ENCODE measurements at places on chromosomes 7 and 10.

- DNase-seq: no peak
Measured at GRCh38 chr10:36097696-36098095, 455.6 kb upstream of the FZD8 start.

GRCh38 chr7:134693256-134693655 lies 46.6 kb downstream of the BPGM start:
- DNase-seq: no peak

DNA sequence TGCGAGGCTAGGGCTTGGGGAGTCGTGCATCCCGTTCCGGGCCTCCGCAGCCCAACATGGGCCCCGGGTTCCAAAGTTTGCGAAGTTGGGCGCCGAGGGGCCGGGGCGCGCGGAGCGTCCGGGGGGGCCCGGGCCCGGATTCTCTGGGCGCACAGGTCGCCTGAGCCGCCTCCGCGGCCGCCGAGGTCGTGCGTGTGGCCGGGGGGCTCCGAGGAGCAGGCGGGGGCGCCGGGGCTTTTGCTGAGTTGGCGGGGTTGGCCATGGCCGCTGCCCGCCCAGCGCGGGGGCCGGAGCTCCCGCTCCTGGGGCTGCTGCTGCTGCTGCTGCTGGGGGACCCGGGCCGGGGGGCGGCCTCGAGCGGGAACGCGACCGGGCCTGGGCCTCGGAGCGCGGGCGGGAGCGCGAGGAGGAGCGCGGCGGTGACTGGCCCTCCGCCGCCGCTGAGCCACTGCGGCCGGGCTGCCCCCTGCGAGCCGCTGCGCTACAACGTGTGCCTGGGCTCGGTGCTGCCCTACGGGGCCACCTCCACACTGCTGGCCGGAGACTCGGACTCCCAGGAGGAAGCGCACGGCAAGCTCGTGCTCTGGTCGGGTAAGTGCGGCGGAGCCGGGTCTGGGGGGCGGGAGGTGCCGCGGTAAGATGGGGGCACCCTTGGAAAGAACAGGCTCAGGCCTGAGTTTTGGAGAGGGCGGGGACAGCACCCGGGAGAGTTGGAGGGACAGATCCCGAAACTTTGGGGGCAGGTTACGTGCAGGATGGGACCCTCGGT lies 643 bp downstream of the SMO start:
- DNase-seq: no peak

DNA sequence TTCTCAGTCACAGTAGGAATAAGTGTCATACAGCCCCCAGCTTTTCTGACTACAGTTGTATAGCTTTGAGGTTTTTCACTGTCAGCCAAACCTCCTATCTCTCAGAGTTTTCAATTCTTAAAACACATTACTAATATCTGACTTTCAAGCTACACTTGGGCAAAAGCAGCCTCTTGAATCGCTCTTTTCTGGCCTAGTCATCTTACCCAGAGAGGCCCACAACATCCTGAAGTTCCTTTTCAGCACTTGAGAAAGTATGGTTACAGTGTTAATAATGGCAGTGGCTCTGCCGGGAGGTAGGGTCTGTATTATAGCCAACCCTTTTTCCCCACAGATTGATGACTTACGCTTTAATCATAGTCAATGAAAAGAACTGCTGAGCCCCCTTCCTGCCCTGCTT lies 181.0 kb downstream of the LRRC4 start:
- DNase-seq: peak; percentile 12

DNA sequence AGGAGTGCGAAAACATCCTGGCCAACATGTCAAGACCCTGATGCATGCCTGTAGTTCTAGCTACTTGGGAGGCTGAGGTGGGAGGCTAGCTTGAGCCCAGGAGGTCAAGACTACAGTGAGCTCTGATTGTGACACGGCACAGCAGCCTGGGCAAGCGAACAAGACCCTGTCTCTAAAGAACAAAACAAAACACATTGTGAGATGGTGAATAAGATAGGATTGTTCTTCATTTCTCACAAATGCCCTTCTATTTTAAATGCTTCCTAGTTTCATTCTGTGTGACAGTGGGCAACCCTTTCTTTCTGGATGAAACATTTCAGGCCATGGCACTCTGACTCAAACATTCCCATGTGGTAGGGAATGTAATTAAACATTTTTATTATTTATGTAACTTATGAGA lies 13.5 kb downstream of the EFCAB10 start:
- DNase-seq: no peak

- DNase-seq: no peak
Measured at GRCh38 chr7:117807676-117808075, 65.6 kb downstream of the CTTNBP2 start.

DNA sequence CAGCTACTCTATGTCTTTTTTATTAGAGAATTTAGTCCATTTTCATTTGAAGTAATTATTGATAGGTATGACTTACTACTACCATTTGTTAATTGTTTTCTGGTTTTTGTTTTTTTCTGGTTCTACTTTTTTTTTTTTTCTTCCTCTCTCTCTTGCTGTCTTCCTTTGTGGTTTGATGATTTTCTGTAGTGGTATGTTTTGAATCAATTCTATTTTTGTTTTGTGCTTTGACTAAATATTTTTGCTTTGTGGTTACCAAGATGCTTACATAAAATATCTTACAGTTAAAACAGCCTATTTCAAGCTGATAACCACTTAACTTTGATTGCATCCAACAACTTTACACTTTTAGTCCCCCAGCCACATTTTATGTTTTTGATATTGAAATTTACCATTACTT lies 3.3 kb upstream of the OR2F2 start:
- DNase-seq: no peak
